Stimulated activated CD4-positive, alpha-beta T cell treated with anti-CD3 and anti-CD28 coated beads, Interleukin-15, amount 100 ng/mL, for 48 hours (primary cell): ENCODE measurements at places on chromosomes 16 and 17.
A peak's percentile ranks its signal among the peaks of the same experiment; 100 is the strongest.

GRCh38 chr16:89981414-89981813, 32.9 kb downstream of the DEF8 start:
- peak; percentile 23 for DNase-seq

- DNase-seq, result no peak
These were observed 9.1 kb upstream of the CRISPLD2 start for GRCh38 chr16:84810518-84811273.

- no peak for DNase-seq
These were observed 14.8 kb downstream of the VASN start for GRCh38 chr16:4386451-4386805.

DNA sequence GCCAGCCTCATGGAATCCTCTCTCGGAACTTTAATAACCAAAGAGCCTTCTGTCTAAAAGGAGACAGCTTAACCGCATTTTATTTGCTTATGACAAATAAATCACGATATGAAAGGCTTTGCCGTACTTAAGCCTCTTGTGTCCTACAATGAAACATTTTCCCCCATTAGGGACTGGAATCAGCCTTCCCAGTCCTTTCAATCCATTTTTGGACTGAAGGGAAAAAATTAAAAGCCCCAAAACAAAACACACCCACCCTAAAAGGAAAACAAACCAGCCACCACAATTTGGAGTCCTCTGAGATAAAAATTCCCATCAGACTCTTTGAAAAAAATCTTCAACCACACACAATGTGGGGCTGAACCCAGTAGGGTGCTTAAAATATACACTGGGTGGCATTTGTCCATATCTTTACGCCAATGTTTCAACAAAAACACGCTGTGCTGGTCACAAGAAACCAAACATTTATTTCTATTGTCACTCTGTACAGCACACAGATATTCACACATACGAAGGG, 3.0 kb downstream of the HOXB4 start:
- DNase-seq, result no peak

- no peak for DNase-seq
These were observed 131.9 kb downstream of the C16orf95 start for GRCh38 chr16:87185308-87185707.

- peak; percentile 54 for DNase-seq
These were observed 2.0 kb upstream of the ARRB2 start for GRCh38 chr17:4708436-4708835.

DNA sequence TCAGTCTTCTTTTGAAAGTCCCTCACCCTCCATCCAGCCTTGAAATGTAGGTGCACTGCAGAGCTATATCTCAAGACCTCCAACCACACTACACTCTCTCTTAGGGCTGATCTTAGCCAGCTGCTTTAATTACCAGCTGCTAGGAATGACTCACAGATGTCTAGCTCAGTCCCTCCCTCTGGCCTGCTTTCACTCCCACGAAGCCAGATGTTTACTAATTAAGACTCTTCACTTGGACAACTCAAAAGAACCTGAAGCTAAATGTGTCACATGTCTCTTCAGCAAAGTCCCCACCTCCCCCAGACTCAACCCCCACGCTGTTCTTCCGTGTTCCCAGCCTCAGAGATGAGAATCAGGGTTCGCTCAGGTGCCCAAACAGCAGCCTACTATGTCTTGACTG, 2.6 kb downstream of the GTF3C1 start:
- no peak for DNase-seq

GRCh38 chr17:49198211-49198610, 12.2 kb downstream of the GNGT2 start:
- no peak for DNase-seq

- no peak for DNase-seq
These were observed 52.8 kb upstream of the SMIM36 start for GRCh38 chr17:55564081-55564480.

- no peak for DNase-seq
These were observed 37.8 kb downstream of the LITAFD start for GRCh38 chr16:8919934-8920462.

GRCh38 chr16:63890081-63890480, 1231.8 kb downstream of the CDH11 start:
- no peak for DNase-seq
